Stimulated activated CD4-positive, alpha-beta T cell treated with anti-CD3 and anti-CD28 coated beads, Interleukin-1b, Interleukin-23, amount 100 ng/mL, for 1 hour (primary cell): ENCODE measurements at places on chromosomes 4 and X.

DNA sequence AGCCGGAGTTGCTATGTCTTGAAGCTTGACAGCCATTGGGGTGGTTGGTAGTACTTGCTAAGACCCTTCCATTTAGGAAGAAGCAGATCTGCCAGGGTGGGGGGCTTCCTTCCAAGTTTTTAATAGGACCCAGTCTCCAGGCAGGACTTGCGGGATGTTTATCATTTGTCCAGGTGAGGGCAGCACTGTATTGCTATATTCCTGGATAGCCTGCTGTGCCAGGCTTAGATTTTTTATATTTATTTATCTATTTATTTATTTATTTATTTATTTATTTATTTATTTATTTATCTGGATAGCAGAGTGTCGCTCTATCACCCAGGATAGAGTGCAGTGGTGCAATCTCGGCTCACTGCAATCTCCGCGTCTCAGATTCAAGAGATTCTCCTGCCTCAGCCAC is 87.4 kb upstream of the CT45A1 start:
- DNase-seq, result no peak

DNA sequence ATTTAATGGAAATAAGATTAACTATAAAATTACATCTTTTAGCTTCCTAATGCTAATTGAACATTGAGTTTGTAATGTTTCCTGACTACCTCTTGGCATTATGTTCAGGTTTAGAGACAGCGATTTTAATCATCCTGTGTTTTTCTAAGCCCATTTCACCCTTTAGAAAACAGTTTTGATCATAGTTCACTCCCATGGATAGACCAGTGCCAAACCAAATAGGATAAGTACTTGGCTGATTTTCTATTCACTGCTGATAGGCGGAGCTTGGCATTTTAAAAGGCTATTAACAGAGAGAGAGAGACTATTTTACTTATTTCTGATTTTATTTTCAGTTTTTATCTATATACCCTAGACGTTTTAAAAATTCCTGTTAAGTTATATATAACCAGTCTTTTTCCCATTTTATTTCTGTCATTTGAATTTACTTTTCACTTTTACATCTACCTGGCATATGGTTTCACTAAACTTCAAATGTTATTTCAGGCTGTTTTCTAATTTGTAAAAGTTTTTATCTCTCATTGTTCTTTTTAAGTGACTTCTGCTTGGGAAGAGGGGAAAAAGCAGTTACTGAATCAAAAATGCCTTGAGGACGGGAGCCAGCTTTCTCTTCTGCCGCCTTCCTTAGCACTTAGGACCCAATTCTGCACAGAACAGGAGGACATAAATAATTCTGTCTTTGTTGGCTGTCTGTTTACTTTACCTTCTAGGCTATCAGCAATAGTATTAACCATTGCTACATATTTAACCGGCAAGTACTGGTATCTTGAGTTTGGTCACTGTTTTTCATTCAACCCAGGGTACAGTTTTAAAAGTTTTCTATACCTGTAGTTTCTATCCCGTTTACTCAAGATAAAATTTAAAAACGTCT is 46.4 kb downstream of the SGMS2 start:
- DNase-seq, result no peak

DNA sequence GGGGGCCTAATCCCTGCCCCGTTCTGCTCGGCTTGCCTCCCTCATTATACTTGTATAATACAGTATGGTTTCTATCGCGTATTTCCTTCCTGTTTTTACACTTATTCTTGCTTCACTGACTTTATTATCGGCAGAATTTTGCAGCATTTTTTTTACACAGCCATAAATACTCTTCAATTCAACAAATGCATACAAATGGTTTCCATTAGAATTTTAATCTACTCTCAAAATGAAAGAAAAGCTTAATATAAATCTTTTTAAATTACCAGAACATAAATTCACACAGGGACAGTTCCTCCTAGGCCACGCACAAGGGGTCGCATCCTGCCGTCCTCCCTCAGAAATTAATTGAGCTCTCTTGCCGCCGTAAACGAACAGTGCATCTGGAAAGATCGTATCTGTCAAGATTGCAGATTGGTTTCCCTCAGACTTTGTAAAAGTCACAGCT is 42.9 kb downstream of the DCTD start:
- no peak for DNase-seq

GRCh38 chrX:12936947-12937346 is 30.5 kb downstream of the TLR8 start:
- no peak for DNase-seq
